Pulmonary artery endothelial cell (primary cell): ENCODE measurements at places on chromosomes 7 and 10. TPM values are rescaled to one million over a fixed set of nuclear protein-coding genes. Genes with fewer than 3 reads are reported as not detected.

- DNase-seq: no peak
Measured at GRCh38 chr10:63866075-63866746, 345.0 kb downstream of the REEP3 start.

The RASA4B gene
- 1.5 and 2.2 TPM in 2 replicates for total RNA-seq

DNA sequence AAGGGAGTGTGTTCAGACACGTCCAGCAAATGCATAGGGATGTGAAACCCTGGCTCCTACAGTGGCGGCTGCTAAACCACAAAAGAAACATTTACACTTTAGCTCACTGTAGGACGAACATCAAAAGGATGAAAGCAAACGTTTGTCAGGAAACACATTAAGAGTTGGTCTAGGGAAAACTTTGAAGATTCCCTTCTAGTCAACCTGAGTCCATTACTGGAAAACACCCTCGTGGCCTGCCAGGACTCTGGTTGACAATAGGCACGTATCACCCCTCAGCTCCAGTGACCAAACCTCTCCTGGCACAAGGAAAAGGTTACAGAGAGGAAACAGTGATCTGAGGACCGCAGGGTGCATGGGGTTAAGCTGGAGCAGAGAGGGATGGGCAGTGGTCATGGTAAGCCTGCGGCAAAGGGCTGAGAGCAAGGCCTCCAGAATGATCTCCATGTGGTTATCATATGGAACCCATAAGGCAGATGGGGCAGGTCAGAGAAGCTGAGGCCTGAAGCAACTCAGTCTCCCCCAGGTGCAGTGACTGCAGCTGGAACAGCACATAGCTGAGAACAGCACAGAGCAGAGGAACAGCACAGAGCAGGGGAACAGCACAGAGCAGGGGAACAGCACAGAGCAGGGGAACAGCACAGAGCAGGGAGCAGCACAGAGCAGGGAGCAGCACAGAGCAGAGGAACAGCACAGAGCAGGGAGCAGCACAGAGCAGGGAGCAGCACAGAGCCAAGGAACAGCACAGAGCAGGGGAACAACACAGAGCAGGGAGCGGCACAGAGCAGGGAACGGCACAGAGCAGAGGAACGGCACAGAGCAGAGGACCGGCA lies 49.9 kb downstream of the CHST15 start:
- DNase-seq: no peak

GRCh38 chr7:79298145-79298760 lies 155.2 kb downstream of the MAGI2 start:
- DNase-seq: no peak

DNA sequence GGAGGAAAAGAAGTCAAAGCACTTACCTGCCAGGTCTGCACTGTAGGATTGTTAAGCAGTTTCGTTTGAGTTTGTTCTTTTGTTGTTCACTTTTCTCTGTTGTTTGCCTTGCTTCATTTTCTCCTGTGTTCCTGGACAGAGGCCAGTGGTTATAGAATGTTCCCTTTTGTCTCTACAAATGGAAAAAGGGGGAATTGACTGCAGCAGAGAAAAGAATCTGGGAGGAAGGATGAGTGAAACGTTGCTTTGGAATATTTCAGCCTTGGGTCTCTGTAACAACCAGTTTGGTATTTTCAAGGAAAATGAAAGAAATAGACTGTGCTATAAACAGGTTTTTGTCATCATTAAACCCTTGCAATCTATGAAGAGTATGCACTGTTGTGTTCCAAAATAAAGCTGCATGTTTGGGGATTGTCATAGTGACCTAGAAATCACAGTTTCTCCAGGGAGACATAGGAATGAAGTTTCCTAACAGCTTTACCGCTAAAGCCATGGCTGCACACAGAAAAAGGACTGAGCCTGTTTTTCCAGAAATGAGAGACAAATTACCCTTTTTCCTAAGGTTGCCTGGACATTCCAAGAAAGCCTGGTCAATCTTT lies 60.8 kb upstream of the HABP2 start:
- DNase-seq: no peak

- DNase-seq: peak; percentile 35
Measured at GRCh38 chr10:14604181-14605142, 170.2 kb downstream of the FAM107B start.

GRCh38 chr7:116499168-116500077 lies at the start of gene CAV2:
CAV2 (plus strand) TSS chr7:116499738; CDS start chr7:116499782, 44 bp downstream.
- no peak for DNase-seq

The NAT16 gene
- not detected in 2 replicates for total RNA-seq

DNA sequence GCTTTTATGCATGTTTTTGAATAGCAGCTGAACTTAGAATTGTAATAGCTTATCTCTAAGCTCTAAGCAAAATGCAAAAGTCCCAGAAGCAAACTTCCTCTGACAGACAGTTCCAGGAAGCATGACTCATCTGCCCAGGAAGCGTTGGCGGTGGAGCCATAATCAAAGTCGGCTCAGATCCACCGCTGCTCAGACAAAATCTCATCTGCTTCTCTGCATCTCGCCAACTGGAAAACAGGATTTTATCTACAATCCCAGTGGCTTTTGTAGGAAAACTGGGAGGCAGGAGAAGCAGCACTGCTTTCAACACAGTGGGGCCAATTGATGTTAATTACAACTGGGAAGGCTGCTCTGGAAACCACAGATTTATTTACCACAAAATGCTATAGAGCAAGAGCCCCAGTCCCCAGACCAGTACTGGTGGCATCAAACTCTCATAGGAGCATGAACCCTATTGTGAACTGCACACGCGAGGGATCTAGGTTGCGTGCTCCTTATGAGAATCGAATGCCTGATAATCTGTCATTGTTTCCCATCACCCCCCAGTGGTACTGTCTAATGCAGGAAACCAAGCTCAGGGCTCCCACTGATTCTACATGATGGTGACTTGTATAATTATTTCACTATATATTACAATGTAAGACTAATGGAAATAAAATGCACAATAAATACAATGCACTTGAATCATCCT lies 99.9 kb downstream of the CUBN start:
- DNase-seq: peak; percentile 88

DNA sequence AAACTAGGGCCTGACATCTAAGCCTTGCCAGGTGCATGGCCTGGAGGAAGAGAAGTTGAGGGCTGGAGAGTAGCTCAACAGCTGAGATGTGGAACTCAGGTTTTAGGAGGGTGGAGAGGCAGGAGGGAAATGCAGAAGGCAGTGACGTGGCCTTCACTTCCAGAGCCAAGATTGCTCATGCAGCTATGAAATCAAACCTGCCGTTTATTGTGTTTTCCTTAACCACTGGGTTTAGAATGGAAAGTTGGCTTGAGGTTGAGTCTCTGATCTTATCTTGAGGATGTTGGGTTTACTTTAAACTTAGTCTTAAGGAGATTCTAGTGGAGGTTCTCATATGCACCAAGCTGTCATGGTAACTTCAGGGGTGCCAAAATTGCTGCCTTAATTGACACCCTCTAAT lies 178.6 kb downstream of the SORCS3 start:
- no peak for DNase-seq
